Liver (tissue), 10 donors: ENCODE measurements at places on chromosomes 7 and 10. TPM values are rescaled to one million over a fixed set of nuclear protein-coding genes. Genes with fewer than 3 reads are reported as not detected.

GRCh38 chr7:30703756-30704155, 21.5 kb upstream of the CRHR2 start:
- DNase-seq, result no peak

- DNase-seq, result no peak
Observed at GRCh38 chr10:93222211-93222754, 148.6 kb downstream of the CYP26A1 start.

- DNase-seq, result no peak
Observed at GRCh38 chr10:88861036-88861435, 9.4 kb upstream of the ANKRD22 start.

- DNase-seq, result no peak
Observed at GRCh38 chr10:71995887-71996575, 31.8 kb downstream of the CHST3 start.

DNA sequence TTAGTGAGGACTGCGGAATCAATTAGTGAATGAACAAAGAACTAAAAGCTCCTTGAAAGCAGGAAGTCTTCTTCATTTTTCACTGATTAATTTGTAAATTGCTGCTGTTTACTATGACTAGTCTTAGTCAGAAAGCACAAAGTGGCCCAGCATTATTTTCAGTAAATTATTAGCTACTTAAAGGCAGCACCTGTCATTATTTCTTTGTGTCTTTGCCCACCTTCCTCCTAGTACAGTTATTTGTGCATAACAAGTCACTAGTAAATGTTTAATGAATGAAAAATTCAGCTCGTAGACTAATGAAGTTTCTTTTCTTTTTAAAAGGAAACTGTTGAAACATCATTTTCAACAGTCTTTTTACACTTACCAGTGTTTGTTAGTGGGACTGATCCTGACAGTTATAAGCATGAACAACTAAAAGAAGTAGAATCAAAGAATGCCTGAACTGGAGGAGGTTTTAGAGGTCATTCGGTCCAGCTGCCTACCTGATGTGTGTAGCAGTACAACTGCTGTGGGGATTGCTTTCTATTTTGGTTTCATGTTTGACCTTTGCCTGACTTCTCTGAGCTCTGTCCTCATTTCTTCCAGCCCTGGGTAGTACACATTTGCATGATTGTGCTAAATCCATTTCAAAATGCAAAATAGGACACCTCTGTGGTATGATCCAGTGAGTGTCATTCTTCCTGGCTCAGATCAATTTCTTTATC, 140.0 kb upstream of the PHYHIPL start:
- no peak for DNase-seq

- no peak for DNase-seq
Observed at GRCh38 chr10:5927306-5927705, 37.3 kb downstream of the FBH1 start.

DNA sequence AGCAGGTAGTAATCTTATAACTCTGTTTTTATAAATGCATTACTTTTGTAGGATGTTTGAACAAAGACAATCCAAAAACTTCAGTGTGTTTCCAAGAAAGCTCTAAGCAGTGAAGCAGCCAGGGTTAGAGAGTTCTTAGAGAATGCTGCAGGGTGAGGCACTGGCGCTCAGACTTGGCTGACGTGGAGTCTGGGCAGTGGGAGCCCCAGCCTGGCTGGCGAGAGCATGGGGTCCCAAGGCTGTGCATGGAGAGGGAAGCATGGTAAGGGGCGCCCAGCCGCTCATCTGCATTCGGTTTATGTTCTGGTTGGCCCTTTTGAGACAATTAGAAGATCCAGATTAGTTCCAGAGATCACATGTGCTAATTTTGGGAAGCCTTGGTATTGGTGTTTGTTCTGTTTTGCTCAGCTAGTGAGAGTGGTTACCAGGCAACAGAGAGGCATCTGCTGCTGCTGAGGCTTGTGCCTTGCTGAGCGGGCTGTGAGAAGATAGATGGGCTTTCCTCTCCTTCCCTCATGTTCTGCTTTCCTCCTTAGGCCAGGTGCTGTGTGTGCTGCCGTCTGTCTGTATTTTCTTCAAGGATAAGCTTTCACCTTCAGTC, 10.3 kb downstream of the SUN1 start:
- DNase-seq, result no peak

DNA sequence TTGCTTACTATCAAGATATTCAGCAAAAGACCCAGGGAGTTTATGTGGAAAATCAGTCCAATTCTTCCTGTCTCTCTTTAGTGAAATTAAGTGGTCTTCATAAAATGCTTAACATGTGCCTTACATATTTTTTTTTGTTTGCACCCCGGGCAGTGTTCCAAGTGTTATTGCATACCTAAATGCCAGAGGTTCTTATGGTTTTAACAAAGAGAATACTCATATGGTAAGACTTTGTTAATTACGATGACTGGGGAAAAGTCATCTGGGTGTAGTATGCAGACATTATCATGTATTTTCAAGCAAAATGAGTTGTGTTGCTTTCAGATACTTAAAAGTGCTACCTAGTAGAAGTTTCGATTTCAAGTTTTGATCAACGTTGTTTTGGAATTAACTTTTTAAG, 82.6 kb downstream of the PRKG1 start:
- DNase-seq, result no peak

GRCh38 chr7:102895602-102896001, 17.2 kb upstream of the LRRC17 start:
- no peak for DNase-seq

DNA sequence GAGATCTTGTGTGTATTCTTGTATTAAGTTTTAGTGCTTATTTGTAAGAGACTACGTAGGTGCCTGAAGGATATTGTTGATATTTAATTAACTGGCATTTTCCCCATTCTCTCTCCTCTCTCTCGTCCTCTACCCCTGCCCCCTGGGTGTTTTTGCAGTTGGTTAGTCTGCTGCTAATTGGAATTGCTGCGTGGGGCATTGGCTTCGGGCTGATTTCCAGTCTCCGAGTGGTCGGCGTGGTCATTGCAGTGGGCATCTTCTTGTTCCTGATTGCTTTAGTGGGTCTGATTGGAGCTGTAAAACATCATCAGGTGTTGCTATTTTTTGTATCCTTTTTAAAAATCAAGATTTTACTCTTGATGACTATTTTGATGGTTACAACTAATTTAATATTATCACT, 22.5 kb downstream of the TSPAN13 start:
- no peak for DNase-seq

GRCh38 chr10:80202934-80203834, 2.2 kb downstream of the ANXA11 start:
- DNase-seq, result peak; percentile 45

DNA sequence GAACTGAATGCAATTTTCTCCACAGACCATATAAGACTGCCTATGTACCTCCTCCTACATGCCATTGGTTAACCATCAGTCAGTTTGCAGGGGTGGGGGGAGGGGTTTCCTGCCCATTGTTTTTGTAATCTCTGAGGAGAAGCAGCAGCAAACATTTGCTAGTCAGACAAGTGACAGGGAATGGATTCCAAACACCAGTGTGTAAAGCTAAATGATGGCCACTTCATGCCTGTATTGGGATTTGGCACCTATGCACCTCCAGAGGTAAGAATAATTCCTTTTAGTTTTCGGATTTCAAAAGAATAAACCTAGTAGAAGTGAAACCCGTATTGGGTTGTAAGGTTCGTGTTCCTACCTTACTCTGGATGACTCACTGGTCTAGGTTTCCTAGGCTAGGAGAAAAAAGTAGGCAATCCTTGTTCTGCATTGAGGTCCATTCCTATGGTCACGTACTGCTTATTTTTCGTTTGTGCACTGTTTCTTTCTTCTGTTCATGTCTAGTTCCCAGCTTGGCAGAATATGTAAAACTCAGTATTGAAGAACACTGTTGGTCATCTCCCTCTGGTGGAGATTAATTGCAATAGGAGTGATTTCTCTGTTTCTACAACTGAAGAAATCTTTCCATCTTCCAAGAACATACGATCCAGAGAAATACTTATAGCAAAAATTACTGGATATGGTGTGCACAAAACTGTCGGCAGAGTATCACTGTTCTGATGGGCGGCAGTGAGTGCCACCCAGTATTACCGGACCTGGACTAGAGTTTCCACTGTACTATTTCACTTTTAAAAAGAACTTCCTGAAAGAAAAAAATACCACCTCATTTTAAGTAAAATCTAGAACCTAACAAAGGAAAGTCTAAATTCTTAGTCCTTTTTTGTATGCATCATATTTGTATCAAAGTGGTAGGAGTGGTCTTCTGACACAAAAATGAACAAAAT, at the start of gene AKR1C3:
Gene AKR1C3 (plus strand): TSS at position 150 of the 941 bp plus-strand sequence. CDS start 31 bp downstream, at position 181.
- no peak for DNase-seq

- no peak for DNase-seq
Observed at GRCh38 chr7:34991938-34992840, 45.1 kb downstream of the DPY19L1 start.

DNA sequence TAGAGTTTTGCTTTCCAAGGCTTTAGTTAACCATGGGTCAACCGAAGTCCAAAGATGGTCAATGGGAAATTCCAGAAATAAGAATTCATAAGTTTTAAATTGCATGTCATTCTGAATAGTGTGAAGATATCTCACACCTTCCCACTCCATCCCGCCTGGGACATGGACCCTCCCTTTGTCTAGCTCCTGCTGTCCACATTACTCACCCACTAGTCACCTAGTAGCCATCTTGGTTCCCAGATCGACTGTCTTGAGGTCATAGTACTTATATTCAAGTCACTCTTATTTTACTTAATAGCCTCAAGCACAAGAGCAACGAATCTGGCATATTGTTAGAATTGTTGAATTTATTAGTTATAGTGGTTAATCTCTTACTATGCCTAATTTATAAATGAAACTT, 366.6 kb downstream of the PRPF18 start:
- no peak for DNase-seq

DNA sequence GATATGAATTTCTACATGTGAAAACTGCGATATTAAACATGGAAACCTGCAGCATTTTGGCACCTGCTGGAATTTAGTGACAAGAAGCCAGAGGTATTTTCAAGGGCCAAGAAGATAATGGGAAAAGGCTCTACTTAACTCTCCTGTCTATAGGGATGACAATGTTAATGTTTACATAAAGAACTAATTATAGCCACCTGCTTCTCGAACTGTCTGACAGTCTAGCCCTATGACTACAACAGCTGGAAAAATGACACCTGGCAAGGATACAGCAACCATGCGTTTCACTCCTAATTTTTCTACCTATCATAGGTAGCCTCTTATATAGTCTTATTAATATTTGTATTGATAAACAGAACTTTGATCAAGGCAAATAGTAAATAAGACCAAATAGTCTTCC, 49.6 kb downstream of the MAGI2 start:
- DNase-seq, result no peak

DNA sequence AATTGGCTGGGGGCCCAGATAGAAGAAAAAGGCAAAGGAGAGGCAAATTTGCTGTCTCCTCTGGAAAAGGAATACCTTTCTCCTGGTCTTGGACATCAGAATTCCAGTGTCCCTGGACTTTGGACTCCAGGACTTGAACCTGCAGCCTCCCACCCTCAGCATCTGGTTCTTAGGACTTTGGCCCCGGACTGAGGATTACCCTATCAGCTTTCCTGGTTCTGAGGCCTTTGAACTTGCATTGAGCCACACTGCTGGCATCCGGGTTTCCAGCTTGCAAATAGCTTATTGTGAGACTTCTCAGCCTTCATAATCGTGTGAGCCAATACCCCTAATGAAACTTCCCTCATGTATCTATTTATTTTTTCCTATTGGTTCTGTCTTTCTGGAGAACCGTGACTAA, 68.3 kb downstream of the DNAH11 start:
- no peak for DNase-seq

DNA sequence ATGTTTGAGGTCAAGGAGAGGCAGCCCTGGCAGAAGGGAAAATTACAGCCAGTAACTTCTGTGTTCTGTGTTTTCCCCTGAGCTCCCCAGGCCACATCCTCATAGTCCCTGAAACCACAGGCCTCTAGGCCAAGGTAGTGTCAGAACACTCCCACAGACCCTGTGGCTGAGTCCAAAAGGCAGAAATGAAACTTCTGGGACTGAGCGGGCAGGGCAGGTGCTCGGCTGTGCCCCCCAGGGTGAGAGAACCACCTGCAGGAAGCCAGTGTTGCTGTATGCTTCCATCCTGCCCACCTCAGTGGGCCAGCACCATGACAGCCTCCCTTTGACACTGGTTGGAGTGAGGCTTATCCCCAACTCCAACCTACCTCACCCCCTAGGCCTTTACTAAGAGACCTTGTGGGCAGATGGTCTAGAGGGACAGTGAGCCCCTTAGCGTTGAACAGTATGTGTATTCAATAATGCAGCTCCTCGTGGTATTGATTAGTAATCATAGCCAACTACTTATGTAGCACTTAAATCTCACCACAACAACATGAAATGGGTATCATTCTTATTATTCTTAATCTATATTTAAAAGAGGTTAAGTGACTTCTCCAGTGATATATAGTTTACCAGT, 30.3 kb downstream of the PIK3CG start:
- no peak for DNase-seq

- DNase-seq, result no peak
Observed at GRCh38 chr10:124656541-124656940, 87.6 kb downstream of the FAM53B start.

DNA sequence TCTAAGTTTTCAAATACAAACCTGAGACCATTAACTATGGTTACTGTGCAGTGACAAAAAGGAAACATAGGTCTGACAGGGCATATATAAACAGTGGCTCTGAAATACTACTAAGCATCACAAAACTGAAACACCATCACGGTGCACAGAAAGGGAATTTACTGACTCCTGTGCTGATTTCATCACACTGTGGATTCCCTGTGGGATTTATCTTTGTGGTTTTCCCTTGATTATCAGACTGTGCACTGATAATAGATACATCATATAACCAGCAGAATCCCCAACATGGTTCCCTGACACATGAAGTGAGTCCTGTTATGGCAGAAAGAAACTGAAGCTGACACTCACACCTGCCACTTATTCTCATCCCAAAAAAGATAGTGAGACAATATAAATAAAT, 676.3 kb upstream of the KCND2 start:
- no peak for DNase-seq

DNA sequence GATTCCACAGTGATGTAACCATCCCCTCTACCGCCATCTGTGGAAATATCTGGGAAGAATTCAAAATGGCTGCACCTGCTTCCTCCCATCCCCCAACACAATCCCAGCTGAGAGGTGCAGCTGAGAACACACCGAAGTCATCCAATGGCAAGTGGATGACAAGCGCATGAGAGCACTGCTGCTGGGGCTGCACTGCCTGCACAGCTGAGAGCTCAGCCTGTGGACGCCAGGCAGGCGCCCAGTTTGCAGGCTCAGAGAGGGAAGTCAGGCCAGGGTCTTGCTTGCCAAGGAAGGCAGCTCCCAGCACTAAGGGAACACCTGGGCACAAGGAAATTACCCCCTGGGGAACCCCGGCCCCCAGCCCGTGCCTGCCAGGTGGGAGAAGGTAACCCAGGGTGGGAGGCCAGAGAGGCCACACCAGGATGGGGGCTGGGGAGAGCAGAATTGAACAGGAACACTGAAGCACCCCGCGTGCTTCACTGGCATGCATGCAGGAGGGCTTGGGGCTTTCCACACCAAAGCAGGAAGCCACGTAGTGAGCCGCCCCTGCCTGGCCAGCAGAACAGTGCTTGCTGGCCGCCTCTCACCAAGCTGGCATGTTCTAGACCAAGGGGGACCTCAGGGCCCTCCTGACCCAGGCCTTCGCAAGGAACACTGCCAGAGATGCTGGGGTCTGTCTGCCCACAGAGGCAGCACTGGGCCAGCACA, 46.2 kb downstream of the FAM53B start:
- DNase-seq, result no peak

NEURL1 gene
- 3.9 TPM for total RNA-seq

USP54 gene
- 9.0 TPM for total RNA-seq

PSMC2 gene
- total RNA-seq, result 92.2 TPM

VGF gene
- not detected for total RNA-seq
